ENCODE measurements at places on chromosomes 16 and 17.

- no peak for DNase-seq
Measured at GRCh38 chr17:73982871-73983270, 220.6 kb upstream of the RPL38 start.

- DNase-seq = no peak
Measured at GRCh38 chr16:31870809-31871208, 2.8 kb upstream of the ZNF267 start.

- DNase-seq = no peak
Measured at GRCh38 chr17:50634224-50634914, at the start of gene ABCC3. Gene ABCC3 (plus strand): TSS chr17:50634881. CDS start chr17:50634937, 56 bp downstream.

DNA sequence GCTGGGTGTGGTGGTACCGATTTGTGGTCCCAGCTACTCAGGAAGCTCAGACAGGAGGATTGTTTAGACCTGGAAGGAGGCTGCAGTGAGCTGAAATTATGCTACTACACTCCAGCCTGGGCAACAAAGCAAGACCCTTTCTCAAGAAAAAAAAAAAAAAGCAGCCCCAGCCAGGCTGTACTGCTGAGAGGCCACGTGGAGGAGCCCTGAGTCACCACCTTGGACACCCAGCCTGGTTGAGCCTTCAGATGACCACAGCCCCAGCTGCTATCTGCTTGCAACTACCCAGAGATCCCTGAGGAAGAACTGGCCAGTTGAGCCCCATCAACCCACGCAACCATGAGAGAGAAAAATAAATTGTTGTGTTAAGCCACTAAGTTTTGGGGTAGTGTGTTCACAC is 23.6 kb upstream of the GPRC5C start:
- DNase-seq = no peak

- DNase-seq = no peak
Measured at GRCh38 chr16:84569382-84569987, 48.4 kb downstream of the COTL1 start.

GRCh38 chr16:15953929-15954813 is 4.8 kb downstream of the ABCC1 start:
- no peak for DNase-seq

DNA sequence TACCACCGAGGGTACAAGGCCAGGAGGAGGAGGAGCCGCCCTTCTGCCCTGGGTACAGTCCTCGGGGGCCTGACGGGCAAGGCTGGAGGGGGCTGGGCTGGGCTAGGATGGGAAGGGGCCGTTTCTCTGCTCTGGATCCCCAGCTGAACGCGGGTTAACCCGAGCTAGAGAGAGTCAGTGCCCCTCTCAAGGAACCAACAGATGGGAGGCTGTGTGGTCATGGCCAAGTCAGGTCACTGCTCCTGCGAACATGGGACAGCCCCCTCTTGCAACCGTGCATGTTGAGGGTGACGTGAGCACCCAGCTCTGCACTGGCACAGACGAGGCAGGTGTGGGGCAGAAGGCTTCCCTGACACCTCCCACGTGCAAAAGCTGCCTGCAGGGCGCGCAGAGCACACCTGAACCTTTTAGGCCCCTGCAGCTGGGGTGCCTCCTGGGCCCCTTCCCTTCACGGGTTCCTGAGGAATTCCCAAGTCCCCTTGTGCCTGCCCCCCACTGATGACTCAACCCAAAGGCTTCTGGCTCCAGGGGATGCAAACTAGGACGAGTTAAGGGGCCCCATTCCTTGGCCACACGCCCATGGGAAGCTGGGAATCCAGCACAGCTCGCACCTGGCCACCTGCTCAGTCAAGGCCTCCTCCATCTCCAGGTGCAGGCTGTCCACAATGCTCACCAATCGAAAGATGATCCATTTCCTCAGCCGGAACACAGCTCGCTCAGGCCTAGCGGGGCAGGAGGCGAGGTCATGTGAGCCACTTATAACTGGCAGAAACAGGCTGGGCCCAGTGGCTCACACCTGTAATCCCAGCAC is 6.3 kb downstream of the MYBBP1A start:
- no peak for DNase-seq

- no peak for DNase-seq
Measured at GRCh38 chr16:89453501-89454321, 36.6 kb downstream of the ANKRD11 start.

DNA sequence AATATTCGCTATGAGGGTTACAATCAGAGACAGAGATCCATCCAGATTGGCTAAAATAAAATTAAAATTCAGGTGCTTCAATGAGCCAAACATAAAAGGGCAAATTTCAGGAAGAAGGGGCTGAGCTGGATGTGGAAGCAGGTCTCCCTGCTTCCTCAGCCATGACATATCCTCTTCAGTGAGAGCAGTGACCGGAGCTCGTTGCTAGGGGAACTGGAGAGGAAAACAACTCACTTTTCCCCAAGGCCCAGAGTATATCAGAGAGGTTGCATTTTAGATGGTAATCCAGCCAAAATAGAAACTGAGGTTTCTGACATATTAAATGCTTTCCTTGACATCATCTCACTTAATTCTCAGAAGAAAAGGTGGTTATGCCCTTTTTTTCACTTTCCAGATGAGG is 503.5 kb downstream of the HS3ST4 start:
- DNase-seq = no peak

DNA sequence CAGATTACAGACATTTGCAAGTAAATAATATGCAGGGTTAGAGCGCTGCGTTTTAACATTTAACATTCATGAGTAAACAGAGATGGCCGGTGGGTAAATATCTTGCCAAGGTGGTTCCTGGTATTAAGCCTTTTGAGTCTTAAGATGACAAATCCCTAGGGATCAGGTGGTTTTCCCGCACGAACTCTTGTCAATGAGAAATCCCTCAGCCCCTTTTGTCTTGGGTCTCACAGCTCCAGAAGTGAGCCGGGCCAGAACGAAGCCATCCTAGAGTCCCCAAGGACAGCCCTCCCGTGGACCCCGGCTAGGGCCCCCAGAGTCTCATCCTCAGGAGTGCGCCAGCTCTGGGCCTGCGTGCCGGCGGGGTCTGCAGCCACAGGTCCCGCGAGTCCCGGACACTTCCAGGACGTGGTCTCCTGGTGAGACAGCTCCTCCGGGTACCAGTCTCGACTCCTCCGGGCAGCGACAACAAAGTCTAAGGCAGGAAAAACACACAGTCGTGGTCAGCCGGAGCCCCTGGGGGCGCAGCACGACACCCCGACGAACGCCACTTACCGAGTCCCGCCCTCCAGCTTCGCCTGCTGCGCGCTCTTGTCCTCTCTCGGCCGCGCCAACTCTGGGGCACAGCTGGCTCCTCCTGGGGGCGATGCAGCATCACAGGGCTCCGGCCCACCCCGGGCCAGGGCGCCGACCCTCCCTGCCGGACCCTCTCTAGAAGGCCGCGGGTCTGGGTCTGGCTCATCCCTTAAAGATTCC is 13.3 kb downstream of the MIS12 start:
- DNase-seq = no peak

DNA sequence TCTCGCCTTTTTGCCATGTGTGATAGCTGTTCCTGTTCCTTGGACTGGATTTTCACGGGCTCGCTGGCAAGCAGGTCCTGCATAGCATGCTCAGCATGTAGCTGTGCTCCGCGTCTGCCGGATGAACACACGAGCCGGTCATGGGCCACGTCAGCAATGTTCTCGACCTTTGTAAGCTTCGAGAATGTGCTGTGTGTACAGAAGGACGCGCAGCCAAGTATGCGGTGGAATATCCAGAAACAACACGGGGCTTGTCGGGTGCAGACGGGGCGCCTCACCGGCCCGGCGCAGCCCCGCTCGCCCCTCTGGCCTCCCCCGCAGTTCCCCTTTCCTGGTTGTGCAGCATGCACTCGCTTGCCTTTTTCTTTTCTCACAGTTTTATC is 42.2 kb downstream of the RPTOR start:
- no peak for DNase-seq

- DNase-seq = no peak
Measured at GRCh38 chr17:44547625-44548267, 9.5 kb upstream of the FZD2 start.

- no peak for DNase-seq
Measured at GRCh38 chr16:11524098-11524760, 62.5 kb downstream of the LITAF start.

- no peak for DNase-seq
Measured at GRCh38 chr16:27195941-27196595, 7.3 kb upstream of the KDM8 start.

GRCh38 chr17:183021-183420 is 1.6 kb upstream of the DOC2B start:
- DNase-seq = no peak

DNA sequence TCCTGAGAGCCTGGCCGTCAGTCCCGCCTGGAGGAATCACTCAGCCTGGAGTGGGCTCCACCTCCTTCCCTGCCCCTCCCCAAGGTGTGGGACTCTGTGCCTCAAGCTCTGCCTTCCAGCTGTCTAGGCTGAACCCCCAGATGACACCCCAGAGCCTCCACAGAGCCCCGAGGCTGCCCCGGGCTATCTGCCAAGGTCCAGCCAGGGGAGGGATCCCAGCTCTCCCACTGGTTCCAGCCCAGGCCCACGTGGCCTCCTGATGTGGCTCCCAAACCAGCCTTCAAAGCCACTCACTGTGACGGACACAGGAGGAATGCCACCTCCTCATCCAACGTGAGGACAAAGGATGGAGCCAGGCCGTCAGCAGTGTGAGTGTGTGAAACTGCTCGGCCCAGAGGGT is 45.6 kb upstream of the ENPP7 start:
- no peak for DNase-seq

DNA sequence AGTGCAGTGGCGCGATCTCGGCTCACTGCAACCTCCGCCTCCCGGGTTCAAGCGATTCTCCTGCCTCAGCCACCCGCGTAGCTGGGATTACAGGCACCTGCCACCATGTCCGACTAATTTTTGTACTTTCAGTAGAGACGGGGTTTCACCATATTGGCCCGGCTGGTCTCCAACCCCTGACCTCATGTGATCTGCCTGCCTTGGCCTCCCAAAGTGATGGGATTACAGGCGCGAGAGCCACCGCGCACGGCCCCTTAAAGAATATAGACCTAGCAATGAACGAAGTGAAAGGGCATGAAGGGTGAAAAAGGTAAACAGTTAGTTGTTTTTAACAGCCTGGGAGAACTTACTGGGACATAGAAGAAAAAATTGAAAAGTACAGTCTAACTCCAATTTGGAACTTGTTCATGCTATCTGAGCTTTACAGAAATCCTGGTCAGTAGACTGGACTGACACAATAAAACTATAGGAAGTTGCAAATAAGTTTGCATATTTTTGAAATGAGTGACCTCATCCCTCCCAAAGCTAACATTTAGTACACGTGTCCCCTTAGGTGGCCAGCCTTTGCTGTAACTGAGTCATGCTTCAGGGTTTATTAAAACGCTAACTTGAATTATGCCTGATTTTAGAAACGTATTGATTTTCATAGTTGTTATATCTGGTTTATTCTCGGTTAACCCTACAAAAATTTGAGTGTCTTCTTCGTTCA is 1.8 kb downstream of the COG1 start:
- DNase-seq = peak; percentile 4

DNA sequence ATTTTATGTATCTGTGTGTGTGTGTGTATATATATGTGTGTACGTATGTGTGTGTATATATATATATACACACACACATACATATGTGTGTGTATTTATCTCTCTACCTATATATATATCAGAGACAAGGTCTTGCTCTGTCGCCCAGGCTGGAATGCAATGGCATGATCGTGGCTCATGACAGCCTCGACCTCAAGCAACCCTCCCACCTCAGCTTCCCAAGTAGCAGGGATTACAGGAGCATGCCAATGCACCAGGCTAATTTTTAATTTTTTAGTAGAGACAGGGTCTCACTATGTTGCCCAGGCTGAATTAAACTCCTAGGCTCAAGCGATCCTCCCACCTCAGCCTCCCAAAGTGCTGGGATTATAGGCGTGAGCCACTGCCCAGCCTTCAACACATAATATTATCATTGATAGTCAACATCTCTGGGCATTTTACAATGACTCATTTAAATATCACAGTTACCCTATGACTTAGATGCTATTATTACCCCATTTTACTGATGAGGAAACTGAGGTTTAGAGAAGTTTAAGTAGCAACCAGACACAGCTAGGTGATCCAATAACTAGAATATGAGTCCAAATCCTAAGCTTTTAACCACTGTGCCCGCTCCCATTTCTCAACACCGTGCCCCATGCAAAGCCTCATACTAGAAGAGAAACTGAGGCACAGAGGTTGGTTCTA is 24.3 kb downstream of the G6PC3 start:
- DNase-seq = no peak

DNA sequence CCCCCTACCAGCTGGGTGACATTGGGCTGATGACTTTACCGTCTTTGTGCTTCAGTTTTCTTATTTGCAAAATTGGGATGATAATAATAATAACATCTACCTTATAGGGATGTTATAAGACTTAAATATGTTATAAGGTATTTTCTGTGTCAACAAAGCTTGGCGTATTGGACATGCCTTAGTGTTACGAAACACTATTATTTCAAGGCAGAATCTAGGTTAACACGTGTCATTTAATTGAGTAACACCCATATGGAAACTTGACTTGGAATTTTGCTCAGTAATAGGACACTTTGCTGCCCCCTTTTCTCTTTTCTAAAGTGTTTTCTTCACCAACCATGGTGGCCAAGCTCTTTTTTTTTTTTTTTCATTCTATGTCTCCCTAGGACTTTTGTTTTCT is 294.2 kb upstream of the SALL1 start:
- DNase-seq = no peak

- no peak for DNase-seq
Measured at GRCh38 chr17:46887717-46888116, 35.2 kb upstream of the GOSR2 start.

DNA sequence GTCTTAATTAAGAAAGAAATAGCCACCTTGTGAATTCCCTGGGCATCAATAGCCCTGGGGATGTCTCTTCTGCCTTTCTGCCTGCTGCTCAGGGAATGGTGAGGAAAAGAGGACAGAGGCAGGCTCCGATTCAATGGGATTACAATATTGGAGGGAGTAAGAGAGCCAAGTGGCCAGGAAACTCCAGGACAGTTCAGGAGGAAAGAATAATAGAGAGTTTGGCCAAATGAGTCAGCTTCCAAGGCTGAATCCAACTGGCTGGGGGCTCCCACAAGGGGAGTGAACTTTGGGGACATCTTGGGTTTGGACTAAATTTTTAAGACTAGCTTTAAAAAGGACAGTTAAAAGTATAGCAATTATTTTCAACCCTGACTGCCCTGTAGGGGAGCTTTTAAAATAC is 235.8 kb upstream of the ASIC2 start:
- no peak for DNase-seq

GRCh38 chr17:4488989-4489595 is 9.6 kb upstream of the SPNS2 start:
- no peak for DNase-seq

- no peak for DNase-seq
Measured at GRCh38 chr17:41987642-41988041, 21.0 kb downstream of the CNP start.

- DNase-seq = no peak
Measured at GRCh38 chr16:379961-380761, 1.6 kb downstream of the PGAP6 start.

DNA sequence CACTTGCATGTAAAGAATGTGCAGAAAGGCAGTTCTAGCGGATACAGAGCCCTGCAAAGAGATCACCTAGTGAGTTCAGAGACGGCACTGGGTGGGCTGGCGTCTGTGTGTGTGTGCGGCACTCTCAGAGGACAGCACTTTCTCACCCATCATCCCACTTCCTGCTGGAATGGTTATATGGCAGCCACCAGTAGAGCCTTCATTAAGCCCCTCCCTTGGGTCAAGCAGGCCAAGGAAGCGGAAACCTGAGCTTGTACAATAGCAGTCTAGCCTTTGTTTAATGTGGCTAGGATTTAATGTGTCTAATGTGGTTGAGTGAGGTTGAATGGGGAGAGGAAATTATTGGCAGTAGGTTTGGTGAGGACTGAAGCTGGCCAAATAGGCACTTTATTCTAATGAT is 88.3 kb upstream of the ELAC2 start:
- DNase-seq = no peak

GRCh38 chr17:57604771-57605674 is 140.1 kb downstream of the CCDC182 start:
- DNase-seq = no peak

GRCh38 chr17:5555254-5555653 is 29.1 kb downstream of the NLRP1 start:
- DNase-seq = no peak

Data from fibroblast of skin of left biceps (primary cell).